Substantia nigra (tissue), 51 donors: ENCODE measurements at places on chromosomes 12 and 14.

DNA sequence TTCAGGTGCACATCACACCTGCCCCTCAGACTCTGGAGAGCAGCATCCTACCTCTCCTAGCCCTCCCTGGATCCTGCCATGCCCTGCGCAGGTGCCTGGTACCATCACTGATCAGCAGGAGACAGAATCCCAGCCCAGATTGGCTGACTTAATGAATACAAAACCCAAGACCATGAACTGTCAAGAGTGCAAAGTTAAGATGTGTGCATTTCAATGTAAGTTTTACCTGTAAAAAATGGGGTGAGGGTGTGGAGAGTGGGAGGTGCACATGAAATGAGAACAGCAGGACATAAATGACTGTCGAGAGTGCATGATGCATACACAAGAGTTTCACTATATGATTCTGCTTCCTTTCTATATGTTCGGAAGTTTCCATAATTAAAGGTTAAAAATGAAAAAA lies 57.9 kb upstream of the GPR68 start:
- no peak for DNase-seq

DNA sequence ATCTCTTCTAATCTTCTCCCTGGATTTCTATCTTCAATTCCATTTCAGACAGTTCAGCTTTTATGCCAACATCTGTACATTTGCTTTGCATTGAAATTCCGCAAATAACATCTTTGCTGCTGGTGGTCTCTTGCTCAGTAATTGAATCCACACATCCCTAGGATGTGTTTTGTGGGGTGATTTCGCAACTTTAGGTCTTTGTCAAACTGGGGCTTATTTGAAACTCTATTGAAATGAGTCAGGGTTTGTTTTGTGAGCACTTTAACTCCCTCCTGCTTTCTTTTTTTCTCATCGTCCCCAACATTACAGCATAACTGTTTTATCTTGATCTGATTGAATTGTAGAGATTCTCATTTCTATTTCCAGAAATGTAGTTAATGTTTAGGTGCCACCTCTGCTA lies 404.3 kb downstream of the NPAS3 start:
- DNase-seq, result no peak

- peak; percentile 35 for DNase-seq
Measured at GRCh38 chr12:103626498-103626897, 39.4 kb downstream of the STAB2 start.

DNA sequence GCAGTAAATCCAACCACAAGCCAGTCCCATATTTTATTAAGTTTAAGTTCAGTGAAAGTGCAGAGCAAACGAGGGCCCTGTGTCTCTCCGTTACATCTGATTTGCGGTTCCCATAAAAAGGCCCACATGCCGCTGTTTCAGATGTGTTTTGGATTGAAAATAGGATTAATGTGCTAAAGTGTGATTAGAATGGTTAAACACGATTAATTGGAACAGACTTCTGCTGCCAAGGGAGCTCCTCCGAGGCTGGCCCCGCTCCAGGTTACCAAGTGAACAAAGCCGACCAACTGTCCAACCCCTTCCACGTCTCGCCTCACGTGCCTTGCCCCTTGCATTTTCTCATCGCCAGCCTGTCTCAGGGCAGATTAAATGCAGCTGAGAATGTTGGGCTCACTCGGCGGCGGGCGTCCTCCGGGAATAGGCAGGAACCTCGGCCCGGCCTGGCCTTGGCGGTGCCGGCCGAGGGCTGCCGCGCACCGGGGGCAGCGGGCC lies 166.5 kb upstream of the GSC start:
- DNase-seq, result peak; percentile 78

DNA sequence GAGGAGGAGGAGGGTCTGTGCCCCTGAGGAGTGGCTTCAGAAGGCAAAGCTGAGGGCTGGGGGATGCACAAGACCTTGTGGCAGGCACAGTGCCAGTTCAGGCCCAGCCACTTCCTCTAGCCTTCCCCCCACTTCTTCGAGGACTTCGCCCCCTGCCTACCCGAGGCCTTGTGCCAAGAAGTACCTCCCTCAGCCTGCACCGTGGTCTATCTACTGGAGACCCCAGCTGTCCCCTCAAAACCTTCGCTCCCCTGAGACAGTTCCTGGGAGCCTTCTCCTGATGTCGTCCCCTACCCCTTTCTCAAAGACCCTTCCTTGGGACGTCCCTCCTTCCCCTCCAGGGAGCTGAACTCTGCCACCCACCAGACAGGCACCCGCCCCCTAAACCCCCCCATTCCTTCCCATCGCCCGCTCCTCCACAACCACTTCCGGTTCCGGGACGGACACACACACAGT lies 604 bp downstream of the ZNF384 start:
- no peak for DNase-seq

DNA sequence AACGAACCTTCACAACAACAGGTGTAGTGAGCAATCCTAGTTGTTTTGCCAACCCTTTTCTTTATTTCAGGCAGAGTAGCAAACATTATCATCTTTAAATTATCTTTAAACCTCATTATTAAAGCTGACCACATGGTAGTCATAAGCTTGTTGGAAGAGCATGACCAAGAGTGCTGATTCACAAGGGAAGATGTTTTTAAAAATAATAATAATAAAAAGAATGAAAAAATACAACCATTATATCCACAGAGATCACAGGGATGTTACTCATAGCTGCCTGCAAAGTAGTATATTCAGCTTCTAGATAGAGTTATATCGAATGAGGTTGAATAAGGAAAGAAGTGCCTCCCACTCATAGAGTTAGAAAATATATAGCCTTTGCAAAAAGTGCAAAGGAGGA lies 101.0 kb upstream of the FLRT2 start:
- DNase-seq, result no peak

DNA sequence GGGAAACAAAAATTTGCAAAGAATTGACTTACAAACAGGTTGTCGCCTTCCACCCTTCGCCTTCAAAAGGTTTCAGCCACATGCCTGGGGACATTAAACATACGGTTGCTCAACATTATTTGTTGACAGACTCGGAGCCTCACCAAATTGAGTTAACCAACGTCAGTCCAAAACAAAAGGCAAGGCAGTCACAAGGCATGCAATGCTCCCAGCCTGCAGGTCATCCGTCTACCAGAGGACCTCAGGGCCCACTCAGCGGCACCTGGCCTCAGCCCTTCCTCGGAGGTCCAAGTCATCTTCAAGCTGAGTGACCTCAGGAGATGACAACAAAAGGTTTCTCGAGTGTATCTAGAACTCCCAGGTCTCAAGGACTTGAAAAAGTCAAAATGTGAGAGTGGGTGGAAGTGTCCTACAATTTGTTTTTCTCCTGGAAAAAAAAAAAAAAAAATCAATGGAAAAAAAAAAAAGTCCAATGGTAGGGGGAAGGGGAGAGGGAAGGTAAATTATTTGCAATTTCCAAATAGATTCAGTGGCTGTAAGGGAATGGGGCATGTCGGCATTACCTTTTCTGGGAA lies 64.3 kb downstream of the KDM2B start:
- no peak for DNase-seq

- DNase-seq, result no peak
Measured at GRCh38 chr14:63712123-63712522, 15.7 kb downstream of the SGPP1 start.

- DNase-seq, result no peak
Measured at GRCh38 chr12:161823-162222, 52.1 kb downstream of the SLC6A12 start.

DNA sequence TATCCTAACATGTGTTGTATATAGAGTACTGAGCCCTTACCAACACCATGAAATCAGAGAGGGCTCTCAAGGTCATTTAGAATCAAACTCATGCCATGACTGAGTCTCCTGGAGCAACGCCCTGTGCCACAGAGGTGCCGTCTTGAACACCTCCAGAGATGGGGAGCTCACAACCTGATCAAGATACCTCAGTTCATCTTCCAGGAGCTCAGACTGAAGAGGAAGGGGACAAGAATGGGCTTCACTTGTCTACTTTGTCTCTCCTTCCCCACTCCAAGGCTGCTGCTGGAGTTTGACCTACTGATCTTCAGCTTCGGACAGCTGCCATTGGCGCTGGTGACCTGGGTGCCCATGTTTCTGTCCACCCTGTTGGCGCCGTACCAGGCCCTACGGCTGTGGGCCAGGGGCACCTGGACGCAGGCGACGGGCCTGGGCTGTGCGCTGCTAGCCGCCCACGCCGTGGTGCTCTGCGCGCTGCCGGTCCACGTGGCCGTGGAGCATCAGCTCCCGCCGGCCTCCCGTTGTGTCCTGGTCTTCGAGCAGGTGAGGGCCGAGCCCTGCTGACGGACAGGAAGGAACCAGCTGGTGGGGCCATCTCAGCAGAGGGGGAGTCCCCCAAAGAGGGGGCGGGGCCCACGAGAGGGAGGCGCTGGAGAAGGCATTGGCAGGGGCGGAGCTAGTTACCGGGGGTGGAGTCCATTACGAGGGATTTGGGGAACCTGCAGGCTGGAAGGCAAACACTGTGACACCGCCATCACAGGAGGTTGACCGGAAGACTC lies 12.0 kb downstream of the SOAT2 start:
- DNase-seq, result no peak

DNA sequence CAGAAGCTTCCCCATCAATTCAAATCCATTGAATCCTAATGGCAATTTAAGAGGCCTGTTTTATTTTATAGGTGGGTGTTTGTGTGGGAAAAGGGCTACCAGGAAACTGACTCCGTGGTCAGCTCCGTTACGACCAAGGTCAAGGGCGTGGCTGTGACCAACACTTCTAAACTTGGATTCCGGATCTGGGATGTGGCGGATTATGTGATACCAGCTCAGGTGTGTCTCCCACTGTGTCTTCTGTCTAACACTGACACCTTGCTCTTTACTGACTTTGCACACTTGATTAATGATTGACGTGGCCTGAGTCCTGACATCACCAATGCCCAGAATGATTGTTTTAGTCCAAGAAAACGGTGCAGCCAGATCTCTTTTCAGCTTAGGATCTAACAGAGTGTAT lies 7.1 kb downstream of the P2RX4 start:
- no peak for DNase-seq

DNA sequence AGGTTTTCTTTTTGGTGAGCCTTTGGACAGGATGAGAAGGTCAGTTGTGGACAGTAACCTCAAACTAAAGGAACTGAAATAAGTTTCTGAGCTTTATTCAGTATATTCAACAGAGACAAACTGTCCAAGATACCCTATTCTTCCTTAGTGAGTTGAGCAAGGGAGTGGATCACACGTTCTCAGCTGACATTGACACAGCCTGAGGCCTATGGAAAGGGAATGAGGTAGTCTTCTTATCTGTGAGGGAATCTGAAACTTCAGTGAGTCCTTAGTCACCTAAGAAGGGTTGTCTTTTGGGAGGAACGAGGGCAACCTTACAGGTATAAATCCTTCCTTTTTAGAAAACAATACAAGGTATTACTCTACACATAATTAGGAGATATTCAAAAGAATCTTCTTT lies 5.0 kb upstream of the NUBPL start:
- no peak for DNase-seq

GRCh38 chr12:67630373-67631088 lies 18.0 kb upstream of the DYRK2 start:
- peak; percentile 26 for DNase-seq

GRCh38 chr12:61717986-61718385 lies 542.2 kb upstream of the USP15 start:
- DNase-seq, result no peak

GRCh38 chr12:6039894-6040601 lies 84.4 kb downstream of the VWF start:
- DNase-seq, result peak; percentile 34

DNA sequence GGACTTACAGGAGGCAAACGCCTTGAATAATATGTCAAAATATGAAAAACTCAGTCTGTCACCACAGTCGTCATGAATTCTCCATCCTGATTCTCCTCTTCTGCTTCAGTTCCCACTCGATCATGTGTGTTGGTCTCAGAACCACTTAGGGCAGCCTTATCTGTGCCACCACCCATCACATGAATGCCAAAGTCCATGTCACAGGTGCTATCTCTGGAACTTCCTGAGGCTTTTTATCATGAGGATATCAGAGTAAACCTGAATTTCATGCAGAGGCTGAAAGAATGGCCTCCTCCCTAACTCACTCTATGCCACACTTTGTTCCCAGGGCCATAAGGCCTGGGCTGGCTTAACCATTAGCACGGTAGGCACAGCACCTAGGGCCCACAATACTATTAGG lies 28.8 kb upstream of the MAP3K9 start:
- DNase-seq, result no peak

DNA sequence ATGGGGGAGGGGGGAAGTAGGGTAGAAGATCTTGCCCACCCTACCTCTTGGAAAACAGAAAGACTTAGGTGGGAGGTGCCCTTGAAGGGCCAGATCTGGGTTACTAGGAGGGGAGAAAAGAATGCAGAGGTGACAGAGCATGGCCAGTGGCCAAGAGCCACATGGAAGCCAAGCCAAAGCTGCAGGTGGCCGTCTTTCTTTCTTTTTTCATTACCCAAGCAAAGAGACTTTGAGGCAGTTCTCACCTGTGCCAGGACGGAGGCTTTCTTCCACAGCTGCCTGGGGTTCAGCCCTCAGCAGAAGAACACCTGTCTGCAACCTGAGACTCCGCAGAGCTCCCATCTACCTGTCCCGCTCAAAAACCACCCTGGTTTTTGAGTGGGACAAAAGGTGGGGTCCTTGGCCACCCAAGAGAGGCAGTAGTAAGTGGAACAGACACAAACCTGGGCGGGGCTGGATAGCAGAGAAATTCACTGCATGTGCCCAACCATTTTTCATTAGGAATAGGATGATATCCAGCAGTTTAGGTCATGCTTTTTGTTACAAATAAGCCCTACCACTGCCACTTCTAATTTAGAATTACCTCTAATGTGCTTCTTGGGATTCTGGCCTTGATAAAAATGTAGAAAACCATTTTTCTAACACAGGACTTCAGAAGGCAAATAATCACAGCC lies 116.5 kb downstream of the DYRK2 start:
- no peak for DNase-seq

- DNase-seq, result no peak
Measured at GRCh38 chr12:100359822-100360221, 2.9 kb downstream of the SLC17A8 start.

- no peak for DNase-seq
Measured at GRCh38 chr12:19191089-19191488, 61.6 kb downstream of the PLEKHA5 start.

DNA sequence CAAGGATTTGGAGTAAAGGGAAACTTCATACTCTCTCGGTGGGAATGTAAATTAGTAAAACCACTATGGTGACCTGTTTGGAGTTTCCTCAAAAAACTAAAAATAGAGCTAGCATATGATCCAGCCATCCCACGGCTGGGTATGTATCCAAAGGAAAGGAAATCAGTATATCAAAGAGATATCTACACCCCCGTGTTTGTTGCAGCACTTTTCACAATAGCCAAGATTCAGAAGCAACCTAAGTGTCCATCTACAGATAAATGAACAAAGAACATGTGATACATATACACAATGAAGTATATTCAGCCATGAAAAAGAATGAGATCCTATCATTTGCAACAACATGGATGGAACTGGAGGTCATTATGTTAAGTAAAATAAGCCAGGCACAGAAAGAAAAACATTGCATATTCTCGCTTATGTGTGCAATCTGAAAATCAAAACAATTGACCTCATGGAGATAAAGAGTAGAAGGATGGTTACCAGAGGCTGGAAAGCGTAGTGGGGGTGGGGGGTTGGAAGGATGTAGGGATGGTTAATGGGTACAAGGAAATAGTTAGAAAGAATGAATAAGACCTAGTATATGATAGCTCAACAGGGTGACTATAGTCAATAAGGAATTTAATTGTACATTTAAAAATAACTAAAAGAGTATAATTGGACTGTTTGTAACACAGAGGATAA lies 468.0 kb downstream of the BCAT1 start:
- DNase-seq, result no peak
